ENCODE measurements at places on chromosomes 11 and 22.
A peak's percentile ranks its signal among the peaks of the same experiment; 100 is the strongest.

GRCh38 chr11:96785073-96785472 lies 395.3 kb downstream of the JRKL start:
- DNase-seq = no peak

- DNase-seq = peak; percentile 0
These were observed 1336.4 kb downstream of the TBC1D22A start for GRCh38 chr22:48098921-48099245.

- no peak for DNase-seq
These were observed 189.8 kb downstream of the KIRREL3 start for GRCh38 chr11:126810776-126811175.

DNA sequence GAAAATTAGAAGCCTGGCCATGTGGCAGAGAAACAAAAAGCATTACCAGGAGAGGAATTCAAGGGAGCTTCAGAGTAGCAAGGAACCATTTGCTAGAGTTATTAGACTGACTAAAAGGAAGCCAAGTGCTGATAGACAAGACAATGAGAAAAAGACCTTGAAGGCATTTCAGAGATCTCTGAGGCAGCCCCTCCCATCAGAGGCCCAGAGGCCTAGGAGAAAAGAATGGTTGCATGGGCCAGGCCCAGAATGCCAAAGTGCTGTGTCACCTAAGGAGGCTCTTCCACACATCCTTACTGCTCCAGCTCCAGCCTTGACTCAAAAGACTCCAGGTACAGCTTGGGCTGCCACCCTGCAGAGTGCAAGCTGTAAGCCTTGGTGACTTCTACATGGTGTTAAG lies 61.8 kb upstream of the POU2AF2 start:
- no peak for DNase-seq

- DNase-seq = peak; percentile 66
These were observed 31.6 kb upstream of the JAM3 start for GRCh38 chr11:134037046-134037908.

DNA sequence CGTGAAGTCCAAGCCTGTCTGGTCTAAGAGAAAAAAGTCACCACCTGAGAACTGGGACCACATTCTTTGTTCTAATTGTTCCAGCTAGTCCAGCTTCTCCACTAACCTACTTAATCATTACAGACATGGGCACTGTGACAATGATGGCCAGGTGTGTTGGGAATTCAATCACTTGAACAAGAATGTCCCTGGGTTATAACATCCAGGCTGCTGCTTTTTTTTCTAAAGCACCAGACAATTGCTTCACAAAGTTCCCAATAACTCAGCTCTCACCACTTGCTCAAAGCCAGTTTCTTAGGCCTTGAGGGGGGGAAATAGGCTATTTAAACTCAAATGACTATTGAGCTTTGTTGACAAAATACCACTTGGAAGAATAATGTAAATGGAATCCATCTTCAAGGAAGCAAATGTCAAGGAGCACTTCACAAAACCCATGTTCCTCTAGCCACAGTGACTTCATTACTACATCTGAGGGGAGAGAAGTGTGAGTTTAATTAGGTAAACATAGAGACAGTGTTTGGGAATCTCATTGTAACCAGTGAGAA lies 80.3 kb downstream of the ME3 start:
- DNase-seq = no peak

- peak; percentile 14 for DNase-seq
These were observed 36.0 kb upstream of the OAF start for GRCh38 chr11:120174866-120175265.

DNA sequence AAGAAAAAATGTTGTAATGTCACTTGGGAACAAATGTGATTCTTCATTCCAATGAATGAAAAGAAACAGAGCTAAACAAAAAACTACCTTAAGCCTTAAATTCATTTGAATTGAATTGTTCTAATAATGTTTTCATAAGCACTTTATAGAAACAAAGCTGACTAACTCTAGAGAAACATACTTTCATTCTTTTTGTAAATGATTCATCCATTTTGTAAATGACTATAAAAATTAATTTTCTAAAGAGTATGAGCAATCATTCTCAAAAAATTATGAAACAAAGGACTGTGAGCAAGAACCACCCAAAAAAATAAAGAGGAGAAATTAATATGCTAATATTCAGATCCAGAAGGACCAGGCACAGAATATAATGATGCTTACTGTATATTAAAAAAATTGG lies 986.5 kb upstream of the CHORDC1 start:
- DNase-seq = no peak

GRCh38 chr11:80779905-80780605 lies 1339.2 kb upstream of the TENM4 start:
- no peak for DNase-seq

DNA sequence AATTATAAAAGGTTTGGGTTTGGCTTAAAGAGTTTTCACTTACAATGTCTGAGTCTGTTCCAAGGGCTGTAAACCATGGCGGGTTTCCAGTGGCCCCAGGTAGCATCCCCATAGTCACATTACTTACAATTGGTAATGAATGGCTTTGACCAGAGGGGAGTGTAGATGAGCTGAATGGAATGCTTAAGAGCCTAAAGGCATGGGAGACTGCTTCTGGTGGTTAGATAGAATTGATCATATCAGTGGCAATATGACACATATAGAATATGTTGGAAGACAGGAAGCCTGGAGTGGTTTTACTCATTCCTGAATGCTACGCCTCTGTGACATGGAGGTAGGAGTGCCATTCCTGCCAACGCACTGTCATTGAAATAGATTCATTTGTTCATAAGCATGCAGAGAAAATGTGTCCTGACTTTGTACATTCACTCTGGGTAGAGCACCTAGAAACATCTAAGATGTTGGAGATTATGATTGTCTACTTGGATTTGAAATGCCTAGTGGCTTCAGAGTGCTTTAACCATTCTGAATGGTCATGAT lies 183.3 kb downstream of the BLID start:
- DNase-seq = no peak

DNA sequence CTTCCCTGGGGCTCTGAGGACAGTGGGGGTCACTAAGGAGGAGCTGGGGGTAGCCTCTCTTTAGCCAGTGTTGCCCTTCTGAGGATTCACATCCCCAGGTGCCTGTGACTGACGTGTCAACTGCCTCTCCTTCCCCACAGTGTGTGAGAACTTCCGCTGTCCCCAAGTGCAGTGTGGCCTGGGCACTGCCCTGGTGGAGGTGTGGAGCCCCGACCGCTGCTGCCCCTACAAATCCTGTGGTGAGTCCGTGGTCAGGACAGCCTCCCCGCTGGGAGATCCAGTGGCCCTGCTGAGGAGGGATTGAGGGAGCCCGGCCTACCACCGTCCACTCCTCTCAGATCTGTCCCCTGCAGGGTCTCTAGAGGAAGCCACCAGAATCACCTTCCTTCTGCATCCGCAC lies 81.1 kb upstream of the MYOD1 start:
- no peak for DNase-seq

- no peak for DNase-seq
These were observed 55.8 kb downstream of the NECTIN1 start for GRCh38 chr11:119673052-119673758.

DNA sequence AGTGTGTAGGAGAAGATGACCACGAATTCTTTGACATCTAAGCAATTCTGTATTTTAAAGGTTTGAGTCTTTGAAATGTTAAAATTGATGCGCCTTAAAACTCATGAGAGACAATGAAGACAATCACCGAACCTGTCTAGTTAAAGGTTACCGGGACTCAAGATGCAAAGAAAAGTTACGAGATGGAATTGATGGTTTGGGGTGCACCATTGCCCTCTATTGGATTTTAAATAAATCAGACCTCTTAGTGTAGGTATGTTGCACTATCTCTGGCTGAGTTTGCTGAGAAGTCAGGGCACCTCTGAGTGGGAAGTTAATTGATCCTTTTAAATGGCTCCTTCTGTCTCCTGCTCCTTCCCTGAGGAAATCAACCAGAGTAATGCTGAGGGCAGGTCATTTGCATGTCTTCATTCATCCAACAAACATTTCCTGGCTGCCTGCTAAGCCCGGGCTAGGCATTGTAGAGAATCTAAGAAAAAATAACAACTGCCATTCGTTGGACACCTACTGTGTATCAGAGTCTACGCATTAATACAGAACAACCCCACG lies 19.4 kb upstream of the TMA7B start:
- DNase-seq = no peak

GRCh38 chr22:48112687-48113521 lies 1350.5 kb downstream of the TBC1D22A start:
- no peak for DNase-seq

DNA sequence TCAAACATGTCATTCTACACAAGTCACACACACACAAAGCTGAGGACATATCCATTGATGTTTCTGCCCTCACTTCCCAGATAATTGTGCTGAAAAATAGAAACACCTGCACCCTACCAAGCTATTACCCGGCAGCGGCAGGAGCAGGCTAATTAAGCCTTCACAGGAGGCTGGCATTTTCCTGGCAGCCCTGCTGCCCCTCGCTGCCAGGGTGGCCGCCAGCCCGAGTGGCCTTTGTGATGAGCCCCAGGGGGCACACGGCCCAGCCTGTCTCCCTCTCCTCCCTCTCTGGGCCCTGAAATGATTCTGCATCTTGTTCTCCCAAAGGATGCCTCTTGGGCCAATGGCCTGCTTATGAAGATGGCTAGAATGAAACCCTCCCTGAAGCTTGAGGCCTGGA lies 76.2 kb upstream of the TP53I11 start:
- DNase-seq = no peak

GRCh38 chr11:15882876-15883454 lies 473.4 kb downstream of the SOX6 start:
- DNase-seq = no peak

GRCh38 chr22:31346255-31346732 lies at the start of gene PATZ1:
Gene PATZ1, minus strand, starts transcription at chr22:31346346. Its CDS starts 744 bp downstream, at chr22:31345602.
- DNase-seq = peak; percentile 53

- no peak for DNase-seq
These were observed 1.5 kb downstream of the TUB start for GRCh38 chr11:8082391-8083087.

- DNase-seq = no peak
These were observed 53.1 kb upstream of the KCNQ1OT1 start for GRCh38 chr11:2752923-2753322.

- no peak for DNase-seq
These were observed 4.8 kb upstream of the FBXO7 start for GRCh38 chr22:32469799-32470212.

DNA sequence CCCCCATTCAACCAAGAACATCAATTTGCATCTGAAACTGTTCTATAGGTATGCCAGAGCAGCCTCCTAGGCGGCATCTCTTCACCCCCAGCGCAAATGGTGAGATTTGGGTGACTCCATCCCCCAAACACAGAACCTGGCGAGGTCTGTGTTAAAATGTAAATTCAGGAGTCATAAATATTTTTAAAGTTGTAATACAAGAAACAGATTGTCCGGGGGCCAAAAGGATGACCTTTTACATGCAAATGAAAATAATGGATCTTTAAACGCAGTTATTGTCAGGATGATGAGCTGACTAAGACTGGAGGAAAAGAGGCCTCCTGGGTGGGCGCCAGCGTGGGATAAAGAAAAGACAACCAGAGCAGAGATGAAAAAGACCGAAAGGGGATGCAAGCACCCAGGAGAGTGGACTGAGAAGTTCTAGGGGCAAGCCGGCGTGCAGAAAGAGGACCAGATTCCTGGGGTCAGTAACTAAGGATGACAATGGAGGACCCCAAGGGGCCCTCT lies 16.0 kb upstream of the ADA2 start:
- no peak for DNase-seq

DNA sequence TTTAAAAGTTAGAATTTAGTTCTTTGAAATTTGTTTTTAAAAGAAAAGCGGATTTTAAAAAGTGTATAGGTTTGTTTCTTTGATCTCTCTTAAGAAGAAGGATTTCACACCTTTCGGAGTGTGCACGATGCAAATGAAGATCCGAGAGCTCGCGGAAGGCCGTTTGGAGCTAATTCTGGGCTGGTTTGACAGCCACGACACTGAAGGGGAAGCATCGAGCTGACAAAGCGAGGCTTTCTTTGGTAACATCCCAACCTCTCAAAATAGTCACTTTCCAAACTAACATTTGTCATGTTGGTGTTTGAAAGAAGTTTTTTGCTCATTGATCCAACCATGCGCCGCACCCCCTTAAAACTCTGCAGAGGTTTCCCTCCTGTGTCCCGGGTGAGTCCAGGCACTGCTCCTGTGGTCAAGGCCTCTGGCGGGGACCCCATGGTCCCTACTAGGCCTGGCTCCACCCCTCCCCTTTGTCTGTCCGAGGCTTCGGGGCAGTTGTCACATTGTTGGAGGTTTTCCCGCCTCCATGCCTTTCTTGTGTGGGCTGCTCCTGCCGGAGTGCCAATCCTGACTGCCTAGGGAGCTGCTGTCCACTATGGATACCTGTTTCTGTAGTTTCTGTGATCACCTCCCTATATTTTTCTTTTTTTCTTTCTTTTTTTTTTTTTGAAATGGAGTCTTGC lies 39.7 kb downstream of the MPPED1 start:
- no peak for DNase-seq

- DNase-seq = no peak
These were observed 2.1 kb downstream of the LPXN start for GRCh38 chr11:58573451-58574104.

DNA sequence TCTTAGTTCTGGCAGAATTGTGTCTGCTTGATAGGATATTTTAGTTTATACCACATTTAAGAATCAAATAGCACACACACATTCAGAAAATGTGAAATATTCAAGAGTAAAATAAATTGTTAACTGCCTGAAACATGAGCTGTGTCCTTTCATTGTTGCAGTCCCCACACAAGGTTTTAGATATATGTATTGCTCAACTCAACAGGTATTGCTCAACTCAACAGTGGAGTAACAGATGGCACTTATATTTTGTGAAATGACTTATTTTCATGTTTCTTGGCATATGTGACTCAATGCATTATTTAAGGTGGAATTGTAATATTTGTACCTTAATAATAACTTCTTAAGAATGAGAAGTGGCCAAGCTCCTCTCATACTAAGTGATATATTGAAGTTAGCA lies 760.3 kb downstream of the CNTN5 start:
- no peak for DNase-seq

DNA sequence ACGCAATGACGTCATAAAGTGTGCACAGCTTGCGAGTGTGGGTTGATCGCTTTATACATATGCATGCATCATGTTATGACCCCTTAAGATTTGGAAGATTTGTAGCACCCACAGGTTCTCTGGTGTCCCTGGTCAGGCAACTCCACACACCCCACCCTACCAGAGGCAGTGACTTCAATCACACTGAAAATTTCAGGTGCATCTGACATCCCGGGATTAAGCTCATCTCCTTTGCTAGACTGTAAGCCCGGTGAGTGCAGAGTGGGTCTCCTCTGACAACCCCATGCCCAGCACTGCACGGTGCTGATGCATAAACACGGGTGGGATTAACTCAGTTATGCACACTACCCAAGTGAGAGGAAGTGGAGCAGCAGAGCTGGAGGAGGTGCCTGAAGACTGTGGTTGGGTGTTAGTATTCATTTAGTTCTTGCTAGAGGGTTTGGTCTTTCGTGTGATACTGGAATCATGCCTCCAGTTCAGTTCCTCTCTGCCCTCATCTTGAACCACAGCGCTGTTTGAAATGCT lies 6.5 kb downstream of the ARSA start:
- DNase-seq = no peak

Measured in mesothelial cell of epicardium (in vitro differentiated cells).